ENCODE measurements at places on chromosomes 1 and 21.

GRCh38 chr1:153572569-153573015 lies 6.9 kb upstream of the S100A2 start:
- peak; percentile 86 for DNase-seq

GRCh38 chr1:9080705-9081291 lies 11.4 kb upstream of the SLC2A5 start:
- DNase-seq, result no peak

- no peak for DNase-seq
Observed at GRCh38 chr1:17239420-17239819, 9.5 kb upstream of the PADI3 start.

DNA sequence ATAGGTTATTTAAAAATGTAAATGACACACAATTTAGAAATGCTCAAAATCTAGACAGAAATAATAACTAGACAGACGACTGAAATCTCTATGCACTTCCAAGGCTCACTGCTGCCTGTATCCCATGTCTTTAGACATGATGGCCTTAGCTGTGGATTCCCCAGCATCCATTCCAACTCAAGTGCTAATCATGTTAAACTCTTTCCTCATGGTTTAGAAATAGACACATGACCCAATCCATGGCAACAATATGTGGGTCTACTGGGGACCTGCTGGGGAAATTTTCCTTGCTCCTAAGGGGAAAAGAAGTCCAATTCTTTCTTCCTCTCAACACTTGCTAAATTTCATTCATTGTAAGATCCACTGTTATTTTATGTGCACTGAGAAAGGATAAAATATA lies 188.5 kb downstream of the SLC45A1 start:
- DNase-seq, result no peak

DNA sequence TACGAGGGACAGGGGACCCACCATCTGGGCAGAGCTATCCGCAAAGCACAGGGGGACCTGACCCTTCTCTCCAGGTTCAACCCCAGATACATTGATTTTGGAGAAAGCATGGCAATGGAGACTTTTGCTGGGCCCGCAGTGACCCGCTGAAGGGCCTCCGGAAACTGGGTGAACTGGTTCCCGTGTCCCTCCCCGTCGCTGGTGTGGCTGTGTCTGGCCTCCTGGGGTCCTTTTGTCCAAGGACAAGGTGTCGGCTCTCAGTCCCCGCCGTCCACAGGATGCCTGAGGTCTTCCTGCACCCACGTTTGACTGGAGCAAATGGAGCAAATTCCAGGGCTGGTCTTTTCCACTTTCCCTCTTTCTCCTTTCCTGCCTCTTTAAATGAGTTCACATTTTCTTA lies 176.3 kb downstream of the PRDM16 start:
- DNase-seq, result no peak

DNA sequence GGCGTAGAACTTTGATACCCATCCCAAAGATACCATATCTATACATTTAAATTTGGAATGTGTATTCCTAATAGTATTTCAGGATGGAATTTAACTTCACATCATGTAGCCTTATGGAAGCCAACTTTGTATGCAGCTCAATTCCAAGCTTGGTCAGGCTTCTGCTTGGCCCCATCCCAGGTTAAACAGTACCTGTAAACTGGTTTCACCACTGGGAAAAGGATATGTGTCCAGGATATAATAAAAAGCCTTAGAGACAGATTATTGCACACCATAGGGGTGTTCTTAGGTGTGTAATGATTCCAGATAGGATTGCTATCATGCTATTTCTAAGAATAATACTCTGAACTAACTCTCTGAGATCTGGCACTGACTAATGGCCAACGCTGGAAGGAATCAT lies 28.1 kb downstream of the ADAM30 start:
- DNase-seq, result no peak

GRCh38 chr1:247177755-247178154 lies 5.9 kb upstream of the ZNF124 start:
- no peak for DNase-seq

DNA sequence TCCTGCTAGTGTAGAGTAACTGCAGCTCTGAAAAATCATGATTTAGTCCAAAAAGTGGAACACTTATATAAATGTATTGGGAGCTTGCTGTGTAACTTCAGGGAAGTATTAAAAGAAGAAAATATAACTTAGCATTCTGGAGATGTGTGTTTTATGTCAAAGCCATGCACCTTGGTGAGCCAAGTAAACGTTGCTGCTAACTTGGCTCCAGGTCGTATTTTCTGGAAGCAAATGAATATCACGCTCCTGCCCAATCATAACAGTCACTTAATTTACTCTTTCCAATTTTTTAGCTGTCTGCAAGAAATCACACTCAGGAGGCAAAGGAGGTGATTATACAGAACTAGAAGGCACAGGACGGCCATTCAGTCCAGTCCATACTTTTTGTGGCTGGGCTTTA lies 61.1 kb downstream of the DOP1B start:
- no peak for DNase-seq

DNA sequence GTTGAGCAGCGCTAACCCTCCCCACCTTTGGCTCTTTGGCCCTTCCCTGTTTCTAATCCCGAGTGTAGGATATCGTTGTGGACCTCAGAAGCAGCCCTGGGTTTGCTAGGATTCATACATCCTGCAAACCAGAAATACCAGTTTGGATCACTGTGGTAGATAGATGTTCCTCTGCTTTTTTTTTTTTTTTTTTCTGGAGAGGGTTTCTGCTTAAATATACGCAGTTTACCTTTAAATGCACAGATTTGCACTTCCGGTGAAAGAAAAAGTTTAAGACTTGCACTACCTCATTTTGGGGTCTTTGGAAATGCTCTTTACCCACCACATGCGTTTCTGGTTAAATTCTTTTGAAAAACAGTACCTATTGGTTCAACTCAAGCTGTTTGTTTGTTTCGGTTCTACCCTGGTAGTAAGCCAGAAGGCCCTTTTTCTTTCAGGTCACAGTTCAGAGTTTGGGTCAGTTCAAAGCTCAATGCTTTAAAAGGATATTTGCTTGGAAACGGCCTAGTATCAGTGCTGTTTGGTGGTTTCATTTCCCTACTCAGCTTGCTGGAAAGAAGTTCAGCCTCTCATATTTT lies 908 bp downstream of the DDI2 start:
- no peak for DNase-seq

DNA sequence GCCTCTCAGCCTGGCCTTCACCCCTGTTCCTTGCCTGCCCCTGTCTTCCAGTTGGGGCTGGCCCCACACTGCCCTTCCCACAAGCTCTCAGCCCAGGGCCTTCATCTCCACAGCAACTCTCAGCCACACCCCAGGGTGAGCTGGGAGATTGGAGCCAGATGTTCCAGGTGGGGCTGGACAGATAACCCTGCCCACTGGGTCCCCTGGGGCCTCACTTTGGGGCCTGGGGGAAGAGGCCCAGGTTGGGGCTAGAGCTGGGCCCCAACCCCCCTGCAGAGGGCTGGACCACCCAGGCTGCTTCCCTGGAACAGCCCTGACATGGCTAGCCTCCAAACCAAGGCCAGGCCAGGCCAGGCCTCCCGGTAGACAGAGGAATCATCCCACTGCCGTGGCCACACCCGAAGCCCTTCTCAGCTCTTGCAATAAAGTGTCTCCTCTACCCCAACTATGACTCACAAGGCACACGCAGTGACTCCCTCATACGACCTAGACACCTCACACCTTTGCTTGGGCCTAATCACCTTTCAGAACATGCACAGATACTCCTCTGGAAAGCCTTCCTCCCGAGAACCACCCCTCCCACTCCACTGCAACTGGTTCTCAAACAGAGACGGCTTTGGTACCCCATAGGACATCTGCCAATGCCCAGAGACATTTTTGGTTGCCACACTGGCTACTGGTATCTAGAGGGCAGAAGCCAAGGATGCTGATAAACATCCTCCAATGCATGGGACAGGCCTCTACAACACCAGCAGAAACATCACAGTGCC lies 22.2 kb downstream of the SLC2A1 start:
- DNase-seq, result peak; percentile 70

DNA sequence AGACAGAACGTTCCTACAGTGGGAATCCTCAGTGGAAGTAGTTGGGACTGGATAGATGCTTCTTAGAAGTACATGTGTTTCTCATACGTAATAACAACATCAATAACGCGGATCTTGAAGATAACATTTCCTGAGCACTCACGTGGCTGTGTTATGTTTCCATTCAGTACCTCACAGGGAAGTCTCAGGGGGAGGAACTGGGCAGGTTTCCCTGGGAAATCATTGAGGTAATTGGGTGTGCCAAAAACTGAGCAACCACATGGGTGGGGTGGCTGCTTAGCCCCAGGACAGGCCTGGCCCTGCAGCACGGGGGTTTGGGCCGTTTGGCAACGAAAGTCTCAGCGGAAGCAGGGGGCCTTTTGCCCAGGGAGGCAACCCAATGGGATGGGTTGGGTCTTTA lies 133.8 kb downstream of the ZSCAN20 start:
- no peak for DNase-seq

- no peak for DNase-seq
Observed at GRCh38 chr1:240491156-240491555, 120.8 kb downstream of the GREM2 start.

DNA sequence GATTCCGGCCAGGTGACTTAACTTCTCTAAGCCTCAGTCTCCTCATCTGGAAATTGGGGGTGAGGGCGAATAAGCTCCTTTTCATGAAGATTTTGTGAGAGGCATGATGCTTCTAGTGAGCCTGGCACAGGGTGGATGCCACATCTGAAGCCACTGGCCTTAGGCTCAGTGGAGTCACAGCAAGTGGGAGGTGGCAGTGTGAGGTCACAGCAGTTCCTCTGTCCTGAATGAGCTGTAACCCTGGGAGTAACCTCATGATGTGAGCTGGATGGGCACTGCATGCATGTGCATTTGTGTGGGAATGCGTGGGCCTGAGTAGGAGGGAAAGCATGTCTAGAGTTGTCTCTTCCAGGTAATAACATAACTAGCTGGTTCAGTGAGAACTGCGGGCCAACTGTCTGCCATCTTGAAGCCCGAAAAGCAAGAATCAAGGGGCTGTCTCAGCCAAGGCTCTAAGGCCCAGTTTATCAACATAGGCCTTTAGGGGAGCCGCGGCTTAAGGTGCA lies 27.0 kb upstream of the HTR1D start:
- DNase-seq, result no peak

DNA sequence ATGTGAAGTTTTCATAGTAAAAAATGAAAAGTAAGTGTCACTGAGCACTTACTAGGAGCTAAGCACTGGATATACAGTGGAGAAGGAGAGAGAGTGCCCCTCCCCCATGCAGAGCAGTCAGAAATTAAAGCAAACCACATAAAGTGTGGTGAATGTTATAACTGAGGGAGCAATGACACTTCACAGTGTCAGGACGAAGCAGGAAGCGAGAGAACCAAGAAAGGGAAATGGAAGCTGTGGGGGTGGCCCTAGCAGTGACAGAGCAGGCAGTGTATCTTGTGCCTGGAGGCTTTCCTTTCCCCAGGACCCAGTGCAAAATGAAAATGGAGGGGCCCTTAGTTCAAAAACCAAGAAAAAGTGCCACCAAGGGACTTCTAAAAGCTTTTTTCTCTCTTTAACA lies 21.5 kb upstream of the RCAN3 start:
- DNase-seq, result no peak

Data from cardiac septum (tissue), 1 donor.